Panc1 (cell line): ENCODE measurements at places on chromosomes 2 and 18.

- peak; percentile 13 for DNase-seq
- no peaks in the 10 kb centered on the region for H3K4me1 ChIP-seq
- H3K27ac ChIP-seq, result no peak overlapping the region
- H3K4me3 ChIP-seq, result no peak overlapping the region
- no peaks in the 10 kb centered on the region for H3K36me3 ChIP-seq
Observed at GRCh38 chr18:6219116-6219717, 195.5 kb downstream of the L3MBTL4 start.

- H3K27ac ChIP-seq, result no peak overlapping the region
- H3K4me1 ChIP-seq, result no peaks in the 10 kb centered on the region
Observed at GRCh38 chr2:137865954-137866540, 98.2 kb upstream of the HNMT start.

DNA sequence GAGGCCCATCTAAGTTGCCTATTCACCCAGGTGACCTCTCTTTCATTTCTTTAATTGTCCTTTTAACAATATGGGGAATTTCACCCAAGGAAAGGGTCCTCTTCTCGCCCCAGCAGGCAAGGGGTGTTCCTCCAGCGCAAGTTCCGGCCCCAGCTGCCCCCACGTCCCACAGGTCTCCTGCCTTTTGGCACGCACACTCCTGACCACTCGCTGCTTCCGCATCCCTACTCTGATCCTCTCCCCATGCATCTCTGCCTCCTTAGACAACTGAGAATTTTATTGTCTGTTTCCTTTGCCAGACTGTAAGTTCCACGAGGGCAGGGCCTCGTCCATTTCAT lies 684 bp upstream of the ARPC2 start:
- H3K36me3 ChIP-seq, result peaks cover 4% of the 10 kb centered on the region
- no peaks in the 10 kb centered on the region for H3K27me3 ChIP-seq
- H3K27ac ChIP-seq, result peak overlapping the region; percentile 79
- peaks cover 28% of the 10 kb centered on the region for H3K4me1 ChIP-seq

- no peak overlapping the region for H3K4me3 ChIP-seq
- no peak overlapping the region for H3K27ac ChIP-seq
- H3K27me3 ChIP-seq, result no peaks in the 10 kb centered on the region
- no peaks in the 10 kb centered on the region for H3K4me1 ChIP-seq
Observed at GRCh38 chr2:119106301-119106897, 52.2 kb downstream of the C1QL2 start.

- H3K27ac ChIP-seq, result no peak overlapping the region
- H3K4me1 ChIP-seq, result no peaks in the 10 kb centered on the region
- H3K36me3 ChIP-seq, result no peaks in the 10 kb centered on the region
- no peak for DNase-seq
Observed at GRCh38 chr2:98568161-98568956, 40.0 kb downstream of the COA5 start.

GRCh38 chr2:88057437-88057844 lies 1.9 kb upstream of the KRCC1 start:
- no peaks in the 10 kb centered on the region for H3K27me3 ChIP-seq
- no peak overlapping the region for H3K4me3 ChIP-seq
- 0 out of 2 replicates have a peak, but pooled peaks cover 2% of the 10 kb centered on the region for H3K36me3 ChIP-seq

- DNase-seq, result no peak
- no peaks in the 10 kb centered on the region for H3K36me3 ChIP-seq
- no peak overlapping the region for H3K27ac ChIP-seq
Observed at GRCh38 chr2:8189316-8189715, 492.5 kb upstream of the ID2 start.

DNA sequence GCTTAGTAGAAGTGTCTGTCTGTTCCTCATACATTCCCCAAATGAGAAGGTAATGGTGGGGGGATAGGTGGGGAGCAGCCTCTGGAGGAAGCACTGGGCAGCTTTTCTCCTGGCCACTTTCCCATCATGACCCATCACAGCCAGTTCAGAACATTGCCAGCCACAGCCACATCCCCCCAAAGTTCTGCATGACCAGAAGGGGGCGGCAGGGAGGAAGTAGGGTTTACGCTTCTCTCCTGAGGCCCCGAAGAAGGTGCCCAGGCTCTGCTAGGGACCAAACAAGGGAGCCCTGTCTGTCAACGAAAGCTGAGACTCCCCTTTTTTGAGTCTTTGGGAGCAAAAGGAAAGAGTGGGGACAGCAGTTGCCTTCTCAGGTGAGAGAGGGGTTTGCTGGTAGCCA lies 7.7 kb downstream of the IGFBP5 start:
- peaks cover 9% of the 10 kb centered on the region; the same call in 1 of the 2 replicates for H3K27me3 ChIP-seq
- DNase-seq, result no peak

- H3K4me3 ChIP-seq, result peak overlapping the region; percentile 64
- peaks cover 27% of the 10 kb centered on the region for H3K4me1 ChIP-seq
- peaks cover 7% of the 10 kb centered on the region; the same call in 1 of the 2 replicates for H3K36me3 ChIP-seq
- no peak for DNase-seq
Observed at GRCh38 chr2:8677646-8678592, 3.9 kb upstream of the ID2 start.

GRCh38 chr2:178825183-178825582 lies 18.0 kb upstream of the TTN start:
- no peaks in the 10 kb centered on the region for H3K27me3 ChIP-seq
- no peak for DNase-seq
- H3K4me1 ChIP-seq, result no peaks in the 10 kb centered on the region
- no peaks in the 10 kb centered on the region for H3K36me3 ChIP-seq

GRCh38 chr2:151029406-151030157 lies 232.1 kb downstream of the RBM43 start:
- H3K27ac ChIP-seq, result no peak overlapping the region
- H3K4me1 ChIP-seq, result no peaks in the 10 kb centered on the region
- no peaks in the 10 kb centered on the region for H3K27me3 ChIP-seq
- no peak overlapping the region for H3K4me3 ChIP-seq
- DNase-seq, result no peak

DNA sequence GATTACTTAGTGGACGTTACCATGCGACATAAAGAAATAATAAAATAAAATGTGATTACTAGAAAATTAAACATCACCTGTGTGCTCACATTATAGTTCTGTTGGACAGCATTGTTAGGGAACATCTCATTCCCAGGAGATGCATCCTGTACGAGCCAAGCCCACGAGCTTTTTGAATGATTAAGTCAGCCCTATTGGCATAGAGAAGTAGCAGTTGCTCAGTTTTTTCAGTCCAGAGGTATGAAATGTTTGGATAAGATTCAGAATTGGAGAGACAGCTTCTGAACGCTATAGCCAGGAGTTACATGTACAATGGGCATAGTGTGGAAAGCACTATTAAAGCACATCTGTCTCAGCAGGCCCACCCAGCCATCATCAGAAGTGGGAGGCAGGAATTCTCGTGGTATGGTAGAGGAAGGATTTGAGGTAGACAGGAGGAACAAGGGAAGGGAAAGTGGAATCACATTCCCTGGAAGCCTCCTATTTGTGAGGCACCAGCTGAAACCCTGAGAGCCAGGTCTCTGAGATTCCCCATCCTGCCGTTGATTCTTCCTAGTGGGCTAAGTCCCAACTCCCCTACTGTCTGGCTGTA lies 8.6 kb downstream of the SPATS2L start:
- no peak for DNase-seq
- peaks cover 2% of the 10 kb centered on the region; the same call in 1 of the 2 replicates for H3K36me3 ChIP-seq
- H3K4me1 ChIP-seq, result peaks cover 100% of the 10 kb centered on the region
- H3K27ac ChIP-seq, result peak overlapping the region; percentile 75

DNA sequence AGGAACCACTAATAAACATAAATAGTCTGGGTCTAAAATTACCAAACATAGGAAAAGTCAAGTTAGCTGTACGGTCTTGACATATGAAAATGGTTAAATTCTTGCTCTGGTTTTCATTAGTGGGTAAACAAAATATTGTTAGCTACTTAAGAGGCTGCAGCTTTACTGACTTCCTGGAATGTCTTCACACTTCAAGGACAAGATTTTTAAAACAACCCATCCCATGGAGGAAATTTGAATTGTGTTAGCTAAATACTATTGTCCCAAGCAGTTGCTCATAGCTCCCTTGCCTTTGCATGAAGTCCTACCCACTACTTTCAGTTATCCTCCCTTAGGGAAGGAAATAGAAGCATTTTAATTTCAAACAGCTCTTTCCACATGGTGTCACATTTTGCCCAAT lies 128.5 kb downstream of the EPHA4 start:
- no peak overlapping the region for H3K27ac ChIP-seq
- H3K27me3 ChIP-seq, result no peaks in the 10 kb centered on the region
- H3K36me3 ChIP-seq, result no peaks in the 10 kb centered on the region
- DNase-seq, result no peak
- no peaks in the 10 kb centered on the region for H3K4me1 ChIP-seq
- no peak overlapping the region for H3K4me3 ChIP-seq

GRCh38 chr2:202044777-202045176 lies 11.1 kb downstream of the FZD7 start:
- no peak for DNase-seq
- no peaks in the 10 kb centered on the region for H3K36me3 ChIP-seq
- H3K4me3 ChIP-seq, result no peak overlapping the region
- H3K4me1 ChIP-seq, result peaks cover 12% of the 10 kb centered on the region
- H3K27me3 ChIP-seq, result no peaks in the 10 kb centered on the region

GRCh38 chr18:77249569-77250500 lies at the start of gene GALR1:
Gene GALR1, plus strand, starts transcription at chr18:77249848. Its CDS starts 701 bp downstream, at chr18:77250549.
- peaks cover 3% of the 10 kb centered on the region; the same call in 1 of the 2 replicates for H3K4me1 ChIP-seq
- no peaks in the 10 kb centered on the region for H3K36me3 ChIP-seq
- H3K27ac ChIP-seq, result no peak within 1 kb of the TSS
- H3K4me3 ChIP-seq, result peak within 1 kb of the TSS; percentile 24

- no peak overlapping the region for H3K27ac ChIP-seq
- H3K4me3 ChIP-seq, result no peak overlapping the region
- no peaks in the 10 kb centered on the region for H3K27me3 ChIP-seq
- DNase-seq, result no peak
- no peaks in the 10 kb centered on the region for H3K4me1 ChIP-seq
Observed at GRCh38 chr2:63364866-63365265, 223.4 kb downstream of the WDPCP start.

DNA sequence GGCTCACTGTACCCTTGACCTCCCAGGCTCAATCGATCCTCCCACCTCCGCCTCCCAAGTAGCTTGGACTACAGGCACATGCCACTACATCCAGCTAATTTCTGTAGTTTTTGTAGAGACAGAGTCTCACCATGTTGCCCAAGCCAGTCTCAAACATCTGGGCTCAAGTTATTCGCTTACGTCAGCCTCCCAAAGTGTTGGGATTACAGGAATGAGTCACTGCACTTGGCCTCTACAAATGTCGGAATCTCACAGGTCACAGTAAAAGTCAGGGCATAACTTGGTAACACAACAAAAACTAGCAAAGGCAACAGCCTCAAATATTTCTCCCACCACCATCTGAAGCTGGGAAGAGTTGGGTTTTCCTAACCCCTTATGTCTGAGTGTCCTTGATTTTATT lies 25.3 kb downstream of the SCG2 start:
- no peaks in the 10 kb centered on the region for H3K36me3 ChIP-seq
- no peak overlapping the region for H3K27ac ChIP-seq
- no peaks in the 10 kb centered on the region for H3K4me1 ChIP-seq
- H3K27me3 ChIP-seq, result no peaks in the 10 kb centered on the region

- peak overlapping the region; percentile 81 for H3K4me3 ChIP-seq
- no peak for DNase-seq
- peak overlapping the region; percentile 77 for H3K27ac ChIP-seq
- peaks cover 13% of the 10 kb centered on the region for H3K36me3 ChIP-seq
Observed at GRCh38 chr2:112765251-112765650, 842 bp upstream of the CKAP2L start.

DNA sequence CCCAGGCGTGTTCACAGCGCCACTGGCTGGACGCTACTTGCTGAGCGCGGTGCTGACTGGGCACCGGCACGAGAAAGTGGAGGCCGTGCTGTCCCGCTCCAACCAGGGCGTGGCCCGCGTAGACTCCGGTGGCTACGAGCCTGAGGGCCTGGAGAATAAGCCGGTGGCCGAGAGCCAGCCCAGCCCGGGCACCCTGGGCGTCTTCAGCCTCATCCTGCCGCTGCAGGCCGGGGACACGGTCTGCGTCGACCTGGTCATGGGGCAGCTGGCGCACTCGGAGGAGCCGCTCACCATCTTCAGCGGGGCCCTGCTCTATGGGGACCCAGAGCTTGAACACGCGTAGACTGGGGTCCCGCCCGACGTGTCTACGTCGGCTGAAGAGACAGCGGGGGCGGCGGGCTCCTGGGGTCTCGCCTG lies 891 bp upstream of the KHK start:
- no peaks in the 10 kb centered on the region for H3K36me3 ChIP-seq
- H3K27me3 ChIP-seq, result no peaks in the 10 kb centered on the region
- peak; percentile 42 for DNase-seq
- peak overlapping the region; percentile 62 for H3K4me3 ChIP-seq
- peak overlapping the region; percentile 70 for H3K27ac ChIP-seq

GRCh38 chr2:98295275-98295674 lies 51.0 kb upstream of the CNGA3 start:
- no peaks in the 10 kb centered on the region for H3K4me1 ChIP-seq
- DNase-seq, result no peak
- no peaks in the 10 kb centered on the region for H3K36me3 ChIP-seq
- H3K4me3 ChIP-seq, result no peak overlapping the region
- no peaks in the 10 kb centered on the region for H3K27me3 ChIP-seq

DNA sequence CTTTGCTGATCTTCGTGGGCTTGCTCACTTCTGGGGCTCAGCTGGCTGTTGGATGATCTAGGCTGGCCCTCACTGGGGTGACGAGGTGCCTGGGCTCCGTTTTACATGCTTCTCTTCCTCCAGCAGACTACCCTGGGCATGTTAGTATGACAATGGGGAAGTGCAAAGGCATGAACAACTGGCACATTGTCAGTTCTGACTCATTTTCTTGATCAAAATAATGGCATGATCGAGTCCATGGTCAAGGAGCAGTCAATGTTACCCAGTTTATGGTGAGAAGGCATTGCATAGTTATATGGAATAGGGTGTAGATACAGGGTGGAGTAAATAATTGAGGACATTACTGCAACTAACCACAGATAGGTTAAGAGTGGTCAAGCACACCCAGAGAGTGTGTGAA lies 10.0 kb upstream of the UPP2 start:
- H3K36me3 ChIP-seq, result no peaks in the 10 kb centered on the region
- DNase-seq, result no peak
- no peak overlapping the region for H3K27ac ChIP-seq
- H3K4me1 ChIP-seq, result no peaks in the 10 kb centered on the region

DNA sequence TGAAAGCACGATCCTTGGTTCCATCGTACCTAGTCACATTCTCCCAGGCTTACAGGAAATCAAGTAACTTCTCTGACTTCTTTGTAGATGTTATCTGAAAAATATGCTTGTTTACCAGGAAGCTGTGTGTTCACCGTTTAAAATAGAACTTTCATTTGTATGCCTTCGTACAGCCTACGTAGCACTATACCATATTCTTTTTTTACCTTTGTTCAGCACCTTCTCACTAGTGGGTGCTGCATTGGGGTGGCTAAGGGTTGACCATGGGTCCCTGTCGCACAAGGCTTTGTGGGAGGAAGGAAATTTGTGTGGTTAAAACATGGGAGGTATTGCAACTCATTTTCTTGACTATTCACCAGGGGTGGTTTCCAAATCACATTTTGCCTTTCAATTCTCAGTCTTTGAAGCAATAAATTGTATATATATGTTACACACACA lies 16.6 kb downstream of the MALT1 start:
- no peaks in the 10 kb centered on the region for H3K4me1 ChIP-seq
- no peaks in the 10 kb centered on the region for H3K27me3 ChIP-seq
- no peaks in the 10 kb centered on the region; the same call in 1 of the 2 replicates for H3K36me3 ChIP-seq
- no peak overlapping the region for H3K4me3 ChIP-seq
- no peak overlapping the region for H3K27ac ChIP-seq

GRCh38 chr2:200443916-200444315 lies 66.0 kb downstream of the KCTD18 start:
- no peak overlapping the region for H3K27ac ChIP-seq
- H3K36me3 ChIP-seq, result peaks cover 36% of the 10 kb centered on the region
- H3K27me3 ChIP-seq, result no peaks in the 10 kb centered on the region
- no peak for DNase-seq
- peaks cover 4% of the 10 kb centered on the region; the same call in 1 of the 2 replicates for H3K4me1 ChIP-seq
- no peak overlapping the region for H3K4me3 ChIP-seq
